ENCODE measurements at places on chromosomes 11 and 22.

- no peak for DNase-seq
These were observed 300.1 kb downstream of the BUD13 start for GRCh38 chr11:116472651-116473050.

DNA sequence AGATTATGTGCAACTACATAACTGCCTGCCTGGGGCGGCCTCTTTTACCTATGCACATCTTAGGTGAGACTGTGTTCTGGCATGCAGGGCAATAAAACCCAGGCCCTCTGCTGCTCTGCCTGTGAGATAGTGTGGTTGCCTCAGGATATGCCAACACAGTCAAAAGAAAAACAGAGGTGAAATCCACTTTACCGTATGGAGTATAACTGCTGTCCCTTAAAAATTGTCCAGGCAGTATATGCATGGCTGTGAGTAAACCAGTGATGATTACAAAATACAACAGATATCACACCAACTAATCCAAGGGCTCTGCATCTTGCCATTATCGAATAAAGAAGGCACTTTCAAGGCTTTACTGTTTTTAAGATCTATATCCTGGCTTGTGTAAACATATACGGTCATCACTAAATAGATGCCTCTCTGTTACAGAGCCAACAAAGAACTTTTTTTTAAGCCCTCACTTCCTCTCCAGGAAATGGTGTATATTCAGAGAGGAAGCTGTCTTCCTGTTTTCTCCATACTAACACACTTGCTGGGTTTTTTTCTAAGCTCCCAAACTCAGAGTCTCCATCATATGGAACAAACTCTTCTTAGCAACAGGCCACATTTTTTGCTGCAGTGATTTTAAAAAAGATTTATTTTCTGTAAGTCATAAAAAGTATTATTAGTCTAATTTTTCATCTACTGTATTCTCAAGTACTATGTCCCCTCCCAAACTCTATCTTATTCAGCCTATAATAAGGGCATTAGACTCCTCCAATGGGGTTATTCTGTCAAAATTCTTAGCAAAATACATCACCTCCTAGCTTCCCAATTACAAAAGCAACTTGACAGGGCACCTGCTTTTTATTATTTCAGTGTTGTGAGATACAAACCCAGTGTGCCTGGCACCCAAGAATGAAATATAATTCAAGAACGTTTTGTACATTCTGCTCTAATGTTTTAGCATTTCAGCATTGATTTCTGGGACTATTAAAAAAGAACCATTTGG lies 135.2 kb downstream of the MAML2 start:
- DNase-seq: no peak

- no peak for DNase-seq
These were observed 565.4 kb downstream of the ETS1 start for GRCh38 chr11:128022007-128022368.

GRCh38 chr11:106461839-106462545 lies 384.5 kb downstream of the AASDHPPT start:
- no peak for DNase-seq

DNA sequence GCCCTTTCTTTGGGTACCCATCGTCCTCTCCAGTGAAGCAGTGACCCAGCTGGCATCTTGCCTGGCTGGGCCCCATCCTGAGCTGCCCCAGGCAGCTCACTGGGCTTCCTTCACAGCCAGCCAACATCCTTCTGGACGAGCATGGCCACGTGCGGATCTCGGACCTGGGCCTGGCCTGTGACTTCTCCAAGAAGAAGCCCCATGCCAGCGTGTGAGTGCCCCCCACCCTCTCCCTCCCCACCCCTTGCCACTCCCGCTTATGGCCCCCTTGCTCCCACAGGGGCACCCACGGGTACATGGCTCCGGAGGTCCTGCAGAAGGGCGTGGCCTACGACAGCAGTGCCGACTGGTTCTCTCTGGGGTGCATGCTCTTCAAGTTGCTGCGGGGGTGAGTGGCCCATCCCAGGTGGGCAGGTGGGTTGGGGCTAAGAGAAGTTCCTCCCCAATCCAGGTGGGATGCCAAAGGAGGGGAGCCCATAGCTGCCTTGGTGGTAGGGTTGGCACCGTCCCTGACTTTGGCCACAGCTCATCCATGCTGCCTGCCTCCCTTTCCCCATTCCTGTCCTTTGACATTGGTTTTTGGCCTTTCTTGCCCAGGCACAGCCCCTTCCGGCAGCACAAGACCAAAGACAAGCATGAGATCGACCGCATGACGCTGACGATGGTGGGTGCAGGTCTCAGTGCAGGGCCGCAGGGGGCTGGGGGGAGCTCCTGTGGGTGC lies 6.8 kb upstream of the ANKRD13D start:
- DNase-seq: no peak

- no peak for DNase-seq
These were observed 41.2 kb upstream of the ALX4 start for GRCh38 chr11:44351006-44351660.

DNA sequence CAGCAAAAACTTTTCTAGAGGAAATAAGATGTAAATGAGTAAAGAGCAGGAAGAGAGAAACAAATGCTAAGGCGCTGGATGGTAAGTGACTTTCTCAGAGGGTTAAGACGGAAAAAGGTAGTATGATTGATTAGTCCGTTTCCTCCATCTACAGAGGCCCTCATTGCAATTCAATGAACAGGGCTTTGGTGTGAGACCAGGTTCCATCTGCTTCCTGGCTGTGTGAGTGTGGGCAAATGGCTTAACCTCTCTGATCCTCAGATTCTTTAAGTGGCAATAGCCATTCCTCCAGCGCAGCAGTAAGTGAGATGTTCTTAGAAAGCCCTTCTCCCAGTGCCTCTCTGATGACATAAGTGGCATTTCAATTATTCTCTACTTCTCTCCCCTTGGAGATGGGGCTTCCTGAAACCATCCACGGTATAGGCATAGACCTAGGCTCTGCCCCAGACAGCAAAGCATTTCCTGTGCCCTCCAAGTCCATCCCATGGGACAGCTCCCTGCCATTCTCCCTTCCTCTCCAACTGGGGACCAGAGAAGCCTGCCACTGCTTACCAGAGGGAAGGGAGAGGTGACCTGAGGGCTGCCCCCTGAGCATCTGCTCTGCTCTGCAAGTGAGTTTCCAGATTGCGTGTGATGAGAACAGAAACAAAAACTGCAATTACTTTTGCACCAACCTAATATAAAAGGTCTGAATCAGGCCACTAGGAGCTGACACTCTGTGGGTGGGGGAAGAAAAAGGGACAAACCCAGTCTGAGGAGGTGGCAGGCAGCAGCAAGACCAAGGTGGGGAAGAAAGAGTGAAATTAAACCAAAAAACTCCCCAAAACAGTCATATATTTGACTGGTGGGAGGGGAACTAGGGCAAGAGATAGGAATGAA lies 12.7 kb upstream of the CD44 start:
- no peak for DNase-seq

- DNase-seq: no peak
These were observed 110.0 kb upstream of the GAL start for GRCh38 chr11:68574308-68574707.

DNA sequence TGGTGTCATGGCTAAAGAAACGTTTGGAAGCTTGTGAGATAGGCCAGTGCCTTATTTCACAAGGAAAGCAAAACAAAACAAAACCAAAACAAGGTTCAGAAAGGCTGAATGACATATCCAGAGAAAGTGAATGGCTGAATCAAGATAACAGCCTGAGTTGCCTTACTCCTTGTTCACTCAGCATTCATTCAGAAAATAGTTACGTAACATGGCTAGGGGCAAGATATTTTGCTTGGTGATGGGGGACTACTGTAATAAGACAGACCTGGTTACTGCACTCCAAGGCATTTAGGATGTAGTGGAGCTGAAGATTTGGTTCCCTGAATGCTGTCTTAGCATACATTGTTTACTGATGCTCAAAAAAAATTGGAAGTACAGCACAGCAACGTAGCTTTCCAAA lies 47.7 kb downstream of the C11orf91 start:
- no peak for DNase-seq

DNA sequence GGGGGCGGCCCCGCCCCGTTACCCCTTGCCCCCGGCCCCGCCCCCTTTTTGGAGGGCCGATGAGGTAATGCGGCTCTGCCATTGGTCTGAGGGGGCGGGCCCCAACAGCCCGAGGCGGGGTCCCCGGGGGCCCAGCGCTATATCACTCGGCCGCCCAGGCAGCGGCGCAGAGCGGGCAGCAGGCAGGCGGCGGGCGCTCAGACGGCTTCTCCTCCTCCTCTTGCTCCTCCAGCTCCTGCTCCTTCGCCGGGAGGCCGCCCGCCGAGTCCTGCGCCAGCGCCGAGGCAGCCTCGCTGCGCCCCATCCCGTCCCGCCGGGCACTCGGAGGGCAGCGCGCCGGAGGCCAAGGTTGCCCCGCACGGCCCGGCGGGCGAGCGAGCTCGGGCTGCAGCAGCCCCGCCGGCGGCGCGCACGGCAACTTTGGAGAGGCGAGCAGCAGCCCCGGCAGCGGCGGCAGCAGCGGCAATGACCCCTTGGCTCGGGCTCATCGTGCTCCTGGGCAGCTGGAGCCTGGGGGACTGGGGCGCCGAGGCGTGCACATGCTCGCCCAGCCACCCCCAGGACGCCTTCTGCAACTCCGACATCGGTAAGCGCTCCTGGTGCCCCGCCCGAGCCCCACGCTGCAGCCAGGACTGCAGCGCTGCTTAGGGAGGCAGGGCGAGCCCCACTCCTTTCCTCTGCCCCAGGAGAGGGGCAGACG lies at the start of gene TIMP3:
TSS of gene TIMP3 (plus strand) at position 169 of the 700 bp plus-strand sequence. CDS start at position 466, 297 bp downstream.
- DNase-seq: no peak

GRCh38 chr22:19121631-19122142 lies 525 bp downstream of the DGCR2 start:
- DNase-seq: no peak

GRCh38 chr11:44505581-44506054 lies 59.8 kb upstream of the CD82 start:
- no peak for DNase-seq

Data from NCI-H2107 (cell line).